Right ventricle myocardium inferior (tissue), 1 donor: ENCODE measurements at places on chromosomes 5 and 9. TPM values are rescaled to one million over a fixed set of nuclear protein-coding genes. Genes with fewer than 3 reads are reported as not detected.

GRCh38 chr5:113682497-113683136 lies 169.1 kb downstream of the YTHDC2 start:
- no peak for DNase-seq

DNA sequence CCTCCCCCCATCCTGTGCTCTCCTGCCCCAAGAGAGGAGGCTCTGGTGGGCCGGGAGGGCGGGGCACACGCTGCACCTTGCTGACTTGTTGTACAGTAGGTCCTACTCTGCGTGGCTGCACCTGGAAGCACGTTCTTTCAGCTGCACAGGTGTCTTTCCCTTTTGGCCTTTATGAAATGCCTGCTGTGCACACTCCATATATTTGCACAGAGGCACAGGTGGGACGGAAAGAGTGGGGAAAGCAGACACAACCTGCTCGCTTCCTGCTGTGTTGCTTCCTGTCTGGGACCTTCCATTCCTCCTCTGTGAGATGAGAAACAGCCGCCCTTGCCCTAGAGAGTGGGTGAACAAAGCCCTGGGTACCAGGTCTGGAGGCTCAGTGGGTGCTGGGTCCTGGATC lies 4.8 kb downstream of the USP20 start:
- DNase-seq, result no peak

- DNase-seq, result no peak
These were observed 86.4 kb upstream of the MINAR2 start for GRCh38 chr5:129661366-129662035.

DNA sequence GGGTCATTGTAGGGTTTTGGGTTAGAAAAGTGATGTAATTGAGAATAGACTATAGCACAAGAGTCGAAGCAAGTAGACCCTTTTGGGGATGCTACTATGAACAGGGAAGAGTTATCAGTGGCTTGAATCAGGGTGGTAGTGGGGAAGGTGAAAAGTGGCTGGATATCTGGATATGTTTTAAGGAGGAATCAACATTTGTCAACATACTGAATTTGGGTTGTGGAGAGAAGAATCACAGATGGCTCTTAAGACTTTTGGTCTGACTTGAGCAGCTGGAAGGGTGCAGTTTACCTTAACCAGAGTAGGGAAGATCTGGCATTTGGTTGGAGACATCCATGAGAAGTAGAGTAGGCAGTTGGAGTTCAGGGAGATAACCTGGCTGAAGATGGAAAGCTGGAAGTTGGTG lies 38.5 kb upstream of the FCHO2 start:
- no peak for DNase-seq

DNA sequence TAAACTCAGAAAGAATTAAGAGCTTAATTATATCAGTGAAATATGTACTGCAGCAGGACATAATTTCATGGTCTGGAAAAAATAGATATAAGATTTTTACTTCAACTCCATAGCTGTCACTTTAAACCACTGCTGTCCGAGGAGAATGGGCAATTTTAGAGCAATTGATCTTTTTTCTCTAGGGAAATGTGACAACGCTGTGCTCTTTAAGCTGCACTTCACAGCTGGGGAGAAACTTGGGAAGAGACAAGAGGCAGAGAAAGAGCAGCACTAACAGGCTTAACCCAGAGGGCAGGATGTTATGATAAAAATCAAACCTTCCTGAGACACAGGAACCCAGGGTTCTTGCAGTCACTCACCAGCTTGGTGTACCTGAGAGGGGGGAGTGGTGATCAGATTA lies 92.0 kb downstream of the SPOCK1 start:
- no peak for DNase-seq

The SHISAL2B gene
- not detected for total RNA-seq

The CEL gene
- total RNA-seq, result 7.7 TPM

The OR2V1 gene
- total RNA-seq, result not detected

The PKD2L2 gene
- 0.81 TPM for total RNA-seq

The ZDHHC11 gene
- 38.0 TPM for total RNA-seq

The CMYA5 gene
- 886 TPM for total RNA-seq

The MEGF10 gene
- 0.43 TPM for total RNA-seq
